ENCODE measurements at places on chromosomes 12 and 14. TPM values are rescaled to one million over a fixed set of nuclear protein-coding genes. Genes with fewer than 3 reads are reported as not detected.

The CCDC184 gene
- 8.9 TPM for polyA plus RNA-seq

The TMEM106C gene
- polyA plus RNA-seq, result 154 TPM

The C14orf132 gene
- polyA plus RNA-seq, result 69.2 TPM

The NTS gene
- not detected for polyA plus RNA-seq

The HOXC4 gene
- polyA plus RNA-seq, result not detected

The PPP1R36 gene
- polyA plus RNA-seq, result 0.31 TPM

The POTEG gene
- polyA plus RNA-seq, result not detected

The RAPGEF3 gene
- 10.3 TPM for polyA plus RNA-seq

The NANOG gene
- polyA plus RNA-seq, result not detected

The KERA gene
- not detected for polyA plus RNA-seq

The KRT5 gene
- 0.20 TPM for polyA plus RNA-seq

- DNase-seq, result no peak
These were observed 90.2 kb downstream of the KSR2 start for GRCh38 chr12:117878605-117879004.

DNA sequence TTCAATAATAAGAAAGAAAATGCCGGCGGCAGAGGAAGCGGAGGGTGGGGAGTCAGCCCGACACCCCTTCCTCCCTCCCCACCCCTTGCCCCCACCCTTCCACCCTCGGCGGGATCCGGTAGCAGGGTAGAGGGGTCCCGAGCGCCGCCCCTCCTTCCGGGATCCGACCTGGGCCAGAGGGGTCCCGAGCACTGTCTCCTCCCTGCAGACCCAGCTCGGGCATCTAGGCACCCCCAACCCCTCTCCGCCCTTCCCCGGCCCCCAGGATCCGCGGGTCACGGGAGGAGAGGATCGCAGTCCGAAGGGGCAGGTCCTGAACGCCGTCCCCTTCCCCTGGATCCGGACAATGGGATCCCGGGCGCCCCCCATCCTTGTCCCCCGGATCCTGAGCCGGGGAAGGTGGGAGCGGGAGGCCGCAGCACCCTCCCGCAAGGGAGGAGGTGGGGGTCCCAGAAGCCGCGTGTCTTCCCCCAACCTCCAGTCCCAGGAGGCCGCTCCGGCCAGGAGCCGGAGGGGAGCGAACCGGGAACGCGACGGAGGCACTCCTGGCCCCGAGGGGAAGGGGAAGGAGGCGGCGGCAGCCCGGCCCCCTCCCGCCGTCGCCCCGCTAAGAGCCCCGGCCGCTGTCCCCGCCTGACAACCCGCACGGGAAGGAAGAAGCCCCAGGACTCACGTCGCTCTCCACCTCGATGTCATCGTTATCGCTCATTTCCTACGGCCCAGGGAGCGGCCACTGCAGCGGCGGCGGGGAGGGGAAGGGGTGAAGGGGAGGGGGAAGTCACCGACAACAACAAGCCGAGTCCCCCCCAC, 481 bp downstream of the MAX start:
- DNase-seq, result no peak

- DNase-seq, result no peak
These were observed 264.2 kb downstream of the BCL11B start for GRCh38 chr14:99007795-99008194.

DNA sequence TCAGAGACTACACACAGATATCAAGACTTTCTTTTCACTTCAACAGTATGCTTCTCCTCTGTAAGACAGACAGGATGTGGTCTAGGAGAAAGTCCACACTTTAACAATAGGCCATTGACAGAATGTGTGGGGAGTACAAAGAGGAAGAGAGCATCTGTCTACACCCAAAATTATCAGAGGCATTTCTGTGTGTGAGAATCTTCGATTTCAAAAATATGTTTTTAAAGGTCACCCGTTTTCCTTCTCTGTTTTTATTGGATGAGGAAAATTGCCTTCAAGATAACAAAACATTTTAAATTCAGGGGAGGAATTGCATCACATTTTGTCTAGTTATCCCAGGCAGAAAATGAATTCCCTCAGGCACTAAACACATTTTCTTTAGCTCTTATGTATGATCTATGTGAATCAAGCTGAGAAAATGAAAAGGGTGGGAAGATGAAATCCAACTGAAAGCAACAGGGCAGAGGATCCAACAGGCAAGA, 16.4 kb downstream of the NAV3 start:
- DNase-seq, result peak; percentile 89

GRCh38 chr14:104806625-104807465, 5.9 kb downstream of the ZBTB42 start:
- DNase-seq, result no peak

DNA sequence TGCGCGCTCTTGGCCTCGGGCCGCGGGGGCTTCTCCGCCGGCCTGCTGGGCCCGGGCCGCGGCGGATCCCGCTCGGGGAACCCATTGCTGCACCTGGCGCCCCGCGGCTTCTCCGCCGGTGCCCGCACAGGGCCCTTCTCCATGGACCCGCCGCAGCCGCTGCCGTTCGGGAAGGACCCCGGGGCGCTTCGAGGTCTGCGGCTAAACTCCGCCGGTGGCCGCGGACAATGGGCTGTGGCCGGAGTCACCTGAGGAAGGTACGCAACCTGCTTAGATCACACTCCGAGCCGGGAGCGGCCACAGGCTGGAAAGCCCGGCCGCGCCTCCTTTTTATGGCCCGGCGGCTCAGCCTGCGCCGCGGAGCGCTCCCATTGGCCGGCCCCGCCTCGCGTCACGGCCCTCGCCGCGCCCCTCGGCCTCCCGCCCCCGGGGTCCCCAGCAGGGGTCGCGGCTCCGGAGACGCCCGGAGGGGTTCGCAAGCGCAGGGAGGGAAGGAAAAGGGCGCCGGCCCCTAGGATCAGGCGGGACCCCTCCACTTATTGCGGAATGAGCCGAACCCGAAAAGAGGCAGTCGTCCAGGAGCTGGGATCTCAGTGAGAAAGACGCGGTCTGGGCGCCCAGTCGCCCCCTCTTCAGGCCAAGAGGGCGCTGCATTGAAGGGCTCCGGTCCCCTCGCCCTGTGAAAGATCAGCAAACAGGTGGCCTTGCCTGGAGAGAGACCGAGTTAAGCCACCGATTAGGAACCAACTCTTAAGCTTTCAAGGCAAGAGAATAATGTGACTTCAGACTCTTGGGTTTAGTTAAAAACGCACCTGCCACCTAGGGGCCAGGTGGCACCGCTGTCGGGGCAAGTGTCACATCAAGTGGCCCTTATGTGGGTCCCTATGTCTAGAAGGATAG, at the start of gene GCH1:
Gene GCH1 (minus strand): TSS at position 306 of the 900 bp plus-strand sequence. CDS start 163 bp downstream, at position 143.
- peak; percentile 80 for DNase-seq

DNA sequence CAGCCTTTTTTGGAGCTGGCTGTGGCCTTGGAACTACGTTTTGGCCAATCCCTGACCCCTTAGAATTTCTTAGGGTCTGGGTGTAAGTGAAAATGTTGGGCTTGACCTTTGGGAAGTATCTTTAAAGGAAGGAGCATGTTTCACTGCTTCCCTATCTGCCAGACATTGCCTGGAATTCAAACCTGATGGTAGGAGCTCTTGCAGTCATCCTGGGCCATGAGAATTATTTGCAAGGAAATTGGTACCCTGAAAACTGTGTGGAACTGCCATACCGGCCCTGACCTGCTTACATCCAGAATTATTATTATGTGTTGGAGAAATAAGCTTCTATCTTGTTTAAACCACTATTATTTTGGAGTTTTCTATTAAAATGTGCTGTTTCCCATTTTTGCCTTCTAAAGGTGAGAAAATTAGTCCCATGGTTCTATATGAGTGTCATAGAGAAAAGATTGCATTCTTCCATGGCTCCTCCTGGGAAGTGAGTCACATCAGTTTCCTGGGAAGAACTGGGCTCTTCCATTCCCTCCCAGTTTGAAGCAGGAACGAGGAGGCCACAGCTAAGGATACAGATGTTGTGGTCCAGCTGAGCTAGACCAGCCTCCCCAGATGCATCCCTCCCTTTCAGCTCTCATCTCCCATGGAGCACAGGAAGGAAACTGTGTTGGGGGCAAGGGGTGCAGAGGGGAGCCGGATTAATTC, 9.5 kb upstream of the PGF start:
- no peak for DNase-seq

DNA sequence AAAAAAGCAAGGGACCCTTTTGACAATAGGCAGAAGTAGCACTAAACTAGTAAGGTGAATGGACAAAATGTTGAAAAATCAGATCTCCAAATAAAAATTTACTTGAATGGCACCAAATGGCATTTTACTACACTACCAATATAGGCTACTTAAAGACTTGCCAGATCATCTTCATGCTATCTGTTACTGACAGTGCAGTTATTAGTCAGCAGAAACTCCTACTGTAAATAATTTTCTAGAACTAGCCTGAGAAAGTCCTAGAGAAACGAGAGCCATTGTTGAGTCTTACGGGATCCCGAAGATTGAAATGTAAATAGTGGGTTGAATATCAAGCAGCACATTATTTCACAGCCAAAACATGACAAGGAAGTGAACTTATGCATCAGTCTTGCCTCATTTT, 350.3 kb downstream of the SEC23A start:
- no peak for DNase-seq

- DNase-seq, result no peak
These were observed 342.1 kb upstream of the RGS6 start for GRCh38 chr14:71590131-71590530.

DNA sequence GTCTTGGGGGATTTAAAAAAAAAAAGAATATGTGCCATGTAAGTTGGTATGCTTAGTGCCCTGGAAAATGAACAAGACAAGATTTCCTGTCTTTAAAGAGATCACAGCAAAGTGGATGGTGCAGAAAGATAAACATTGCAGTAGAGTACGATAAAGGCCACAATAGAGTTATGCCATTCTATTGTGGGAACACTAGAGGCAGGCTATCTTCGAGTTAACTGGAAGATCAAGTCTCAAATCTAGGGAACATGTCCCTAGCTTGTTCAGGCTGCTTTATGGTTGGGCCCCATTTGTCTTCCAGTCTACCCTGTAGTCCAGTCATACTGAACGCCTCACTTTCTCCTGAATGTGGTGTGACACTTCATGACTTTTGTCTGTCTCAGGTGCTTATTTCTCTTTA, 18.7 kb upstream of the CCT2 start:
- no peak for DNase-seq

- DNase-seq, result no peak
These were observed 10.8 kb downstream of the SINHCAF start for GRCh38 chr12:31315044-31315715.

GRCh38 chr12:121789800-121790728, 3.4 kb downstream of the RHOF start:
- no peak for DNase-seq

DNA sequence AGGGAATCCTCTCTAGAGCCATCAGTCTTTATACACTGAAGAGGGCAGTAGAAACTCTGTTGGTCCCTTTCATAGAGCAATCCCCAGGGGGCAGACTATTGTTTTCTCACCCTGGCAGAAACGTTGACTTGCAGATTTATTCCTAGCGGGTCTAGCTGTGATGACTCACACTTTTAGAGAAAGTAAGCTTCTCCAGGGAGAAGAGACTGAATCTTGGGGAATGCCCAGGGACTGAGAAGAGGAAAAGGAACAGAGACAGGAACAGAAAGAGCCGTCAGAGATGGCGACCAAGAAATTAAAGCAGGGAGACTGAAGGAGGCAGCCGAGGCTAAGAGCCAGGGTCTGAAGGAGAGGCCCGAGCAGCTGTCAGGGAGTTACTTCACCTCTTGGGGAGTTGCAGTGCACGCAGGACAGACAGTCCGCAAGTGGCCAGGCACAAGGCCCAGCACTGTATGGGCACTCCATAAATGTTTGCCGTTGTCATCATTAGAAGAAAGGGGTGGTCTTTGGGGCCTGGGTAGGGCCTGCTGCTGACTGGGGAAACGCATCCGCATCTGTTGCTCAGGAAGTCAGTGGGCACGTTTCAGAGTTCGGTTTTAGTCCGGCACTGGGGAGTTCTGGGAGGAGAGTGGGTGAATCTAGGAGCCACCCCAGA, 13.0 kb downstream of the PLEKHG6 start:
- DNase-seq, result peak; percentile 78

GRCh38 chr12:119229205-119229604, 50.5 kb downstream of the HSPB8 start:
- no peak for DNase-seq

DNA sequence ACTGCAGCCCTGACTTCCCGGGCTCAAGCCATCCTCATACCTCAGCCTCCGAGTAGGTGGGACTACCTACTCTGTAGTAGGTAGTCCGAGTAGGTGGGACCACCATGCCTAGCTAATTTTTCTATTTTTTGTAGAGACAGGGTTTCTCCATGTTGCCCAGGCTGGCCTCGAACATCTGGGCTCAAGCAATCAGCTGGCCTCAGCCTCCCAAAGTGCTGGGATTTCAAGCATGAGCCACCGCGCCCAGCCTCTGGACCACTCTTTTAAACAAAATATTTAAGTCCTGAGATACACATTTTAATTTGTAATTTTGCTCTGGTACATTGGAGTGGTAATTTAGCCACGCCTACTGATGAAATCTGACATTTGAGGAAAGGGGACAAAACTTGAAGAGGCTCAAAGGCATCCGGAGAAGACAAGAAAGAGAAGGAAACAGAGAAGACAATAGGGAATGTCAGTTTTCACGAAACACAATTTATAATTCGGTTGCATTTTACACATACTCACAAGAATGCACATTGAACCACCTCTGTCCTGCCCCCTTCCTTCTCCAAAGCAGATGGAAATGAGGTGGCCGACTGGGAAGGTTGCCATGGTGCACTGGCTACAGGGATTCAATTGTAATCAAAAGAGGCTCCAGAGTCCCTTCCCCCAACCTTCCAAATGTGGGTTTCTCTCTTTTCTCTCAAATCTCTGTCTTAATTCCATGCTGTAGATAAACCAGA, 9.7 kb upstream of the TUBA1A start:
- peak; percentile 94 for DNase-seq

GRCh38 chr14:96631030-96631429, 128.8 kb downstream of the PAPOLA start:
- DNase-seq, result no peak

DNA sequence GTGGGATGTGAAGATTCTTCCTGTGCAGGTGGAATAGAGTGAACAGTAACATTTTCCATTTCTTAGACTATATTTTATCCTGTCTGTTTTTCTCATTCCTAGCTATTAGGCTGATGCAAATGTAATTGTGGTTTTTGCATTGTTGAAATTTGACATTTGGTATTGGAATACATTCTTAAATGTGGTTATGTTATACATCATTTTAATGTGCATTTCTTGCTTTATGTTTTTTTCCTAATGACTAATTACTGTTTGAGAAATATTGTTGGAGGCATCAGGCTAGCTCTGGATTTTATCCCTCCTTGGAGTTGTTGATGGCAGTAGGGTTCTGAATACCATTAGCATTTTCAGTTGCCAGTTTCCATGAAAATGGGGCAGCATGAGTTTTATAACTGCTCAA, 75.9 kb upstream of the GNG2 start:
- no peak for DNase-seq

- no peak for DNase-seq
These were observed 230.9 kb upstream of the NOVA1 start for GRCh38 chr14:26828741-26829140.

Data from brain (organoid and tissue), 16 donors.